HCT116 (cell line): ENCODE measurements at places on chromosomes 2 and 18. TPM values are rescaled to one million over a fixed set of nuclear protein-coding genes. Genes with fewer than 3 reads are reported as not detected.

ANKRD53 gene
- total RNA-seq, result not detected

- no peak for DNase-seq
Measured at GRCh38 chr2:120892967-120893667, 157.4 kb downstream of the GLI2 start.

CIDEA gene
- not detected for total RNA-seq

- DNase-seq, result no peak
Measured at GRCh38 chr2:66481100-66481549, 46.2 kb downstream of the MEIS1 start.

DNA sequence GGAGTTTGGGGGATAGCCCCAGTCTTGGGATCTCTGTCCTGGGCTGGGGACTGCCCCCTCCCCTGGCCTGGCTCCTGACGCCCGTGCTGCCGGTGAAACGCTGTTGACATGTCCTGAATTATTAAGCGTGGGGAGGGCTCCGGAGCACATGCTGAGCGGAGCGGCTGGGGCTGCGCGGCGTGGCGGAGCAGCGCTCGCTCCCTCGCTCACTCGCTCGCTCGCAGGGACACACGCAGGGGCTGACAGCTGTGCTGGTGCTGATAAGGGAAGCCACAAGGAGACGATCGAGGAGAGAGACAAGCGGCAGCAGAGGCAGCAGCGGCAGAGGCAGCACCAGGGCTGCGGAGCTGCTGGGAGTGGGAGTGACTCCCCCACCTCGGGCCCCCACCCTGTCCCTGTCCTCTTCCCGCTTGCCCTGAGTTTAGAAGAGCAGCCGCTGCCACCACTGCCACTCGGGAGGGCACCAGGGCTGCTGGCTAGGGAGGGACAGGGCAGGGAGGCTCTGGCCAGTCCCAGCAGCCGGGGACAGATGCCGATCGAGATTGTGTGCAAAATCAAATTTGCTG is at the start of gene ASIC4:
Gene ASIC4, plus strand, starts transcription at position 287 of the 566 bp plus-strand sequence. Its CDS starts 243 bp downstream, at position 530.
- no peak for DNase-seq
